Nucleus accumbens (tissue), 56 donors: ENCODE measurements at places on chromosomes 1 and 21.

DNA sequence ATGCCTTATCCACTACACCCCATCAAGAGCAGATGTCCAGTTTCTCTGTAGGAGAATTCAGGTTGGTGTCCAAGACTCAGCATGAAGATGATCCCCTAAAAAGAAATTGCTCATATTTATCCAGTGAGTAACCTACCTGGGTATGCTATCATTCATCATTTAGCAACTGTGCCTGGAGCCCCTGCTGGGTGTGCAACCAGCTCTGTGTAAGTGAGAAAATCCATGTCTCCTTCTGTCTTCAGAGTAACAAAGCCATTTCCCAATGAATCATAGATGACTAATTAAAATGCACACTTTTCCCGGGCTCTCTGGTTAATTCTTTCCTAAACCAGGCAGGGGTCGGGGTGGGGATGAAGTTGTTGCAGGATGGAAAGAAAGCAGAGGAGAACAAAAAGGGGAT lies 35.8 kb downstream of the OLFML3 start:
- no peak for DNase-seq

GRCh38 chr1:226674892-226675714 lies 64.0 kb downstream of the ITPKB start:
- DNase-seq, result no peak

DNA sequence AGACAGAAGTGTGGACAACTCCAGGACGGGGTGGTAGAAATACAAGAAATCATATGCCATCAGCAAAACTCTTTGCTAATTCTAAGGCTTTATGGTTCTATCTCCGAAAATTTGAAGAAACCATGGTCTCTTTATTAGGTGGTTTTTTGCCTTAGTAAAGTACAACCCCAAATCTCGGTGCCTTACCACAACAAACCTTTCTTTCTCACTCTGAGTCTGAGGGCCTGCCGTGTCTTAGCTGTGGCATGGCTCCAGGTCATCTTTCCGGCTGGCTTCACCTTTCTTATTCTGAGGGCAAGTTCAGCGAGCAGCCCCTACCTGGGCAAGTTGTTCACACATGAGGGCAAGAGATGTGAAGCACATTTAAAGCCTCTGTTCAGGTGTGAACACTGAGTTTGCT lies 280.6 kb downstream of the TTLL7 start:
- no peak for DNase-seq

DNA sequence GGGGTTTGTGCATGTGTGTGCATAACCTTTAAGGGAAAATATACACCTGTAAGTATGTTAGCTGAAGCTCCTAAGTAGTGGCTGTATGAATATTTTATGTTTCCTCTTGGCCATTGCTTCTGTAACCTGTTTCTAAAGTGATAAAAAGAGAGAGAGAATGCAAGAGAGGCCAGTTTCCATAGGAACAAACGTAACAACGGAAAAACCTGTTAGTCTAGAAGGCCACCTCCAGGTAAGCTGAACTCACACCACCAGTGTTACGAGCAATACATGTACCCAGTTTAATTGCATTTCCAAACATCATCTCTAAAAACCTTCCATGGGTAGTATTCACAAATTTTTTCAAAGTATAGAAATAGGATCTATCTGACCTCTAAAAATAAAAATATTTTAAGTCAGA lies 63.1 kb downstream of the PLPPR4 start:
- no peak for DNase-seq

DNA sequence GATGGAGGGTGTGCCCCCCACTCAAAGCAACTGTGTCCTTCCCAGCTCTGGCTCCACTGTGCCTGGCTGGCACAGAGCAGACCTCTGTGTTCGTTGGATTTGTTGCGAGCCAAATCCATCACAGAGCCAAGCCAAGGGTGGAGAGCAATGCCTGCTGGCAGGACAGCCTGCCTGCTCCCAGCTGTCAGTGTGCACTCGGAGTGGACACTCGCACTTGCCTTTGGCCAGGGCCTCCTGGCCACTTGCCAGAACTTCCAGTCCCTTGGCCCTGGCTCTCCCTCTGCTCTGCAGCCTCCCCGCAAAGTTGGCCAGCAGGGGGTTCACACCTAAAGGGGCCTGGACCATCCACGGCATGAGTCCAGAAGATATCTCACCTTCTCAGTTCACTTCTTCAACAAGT lies 16.4 kb downstream of the HEYL start:
- DNase-seq, result peak; percentile 29

DNA sequence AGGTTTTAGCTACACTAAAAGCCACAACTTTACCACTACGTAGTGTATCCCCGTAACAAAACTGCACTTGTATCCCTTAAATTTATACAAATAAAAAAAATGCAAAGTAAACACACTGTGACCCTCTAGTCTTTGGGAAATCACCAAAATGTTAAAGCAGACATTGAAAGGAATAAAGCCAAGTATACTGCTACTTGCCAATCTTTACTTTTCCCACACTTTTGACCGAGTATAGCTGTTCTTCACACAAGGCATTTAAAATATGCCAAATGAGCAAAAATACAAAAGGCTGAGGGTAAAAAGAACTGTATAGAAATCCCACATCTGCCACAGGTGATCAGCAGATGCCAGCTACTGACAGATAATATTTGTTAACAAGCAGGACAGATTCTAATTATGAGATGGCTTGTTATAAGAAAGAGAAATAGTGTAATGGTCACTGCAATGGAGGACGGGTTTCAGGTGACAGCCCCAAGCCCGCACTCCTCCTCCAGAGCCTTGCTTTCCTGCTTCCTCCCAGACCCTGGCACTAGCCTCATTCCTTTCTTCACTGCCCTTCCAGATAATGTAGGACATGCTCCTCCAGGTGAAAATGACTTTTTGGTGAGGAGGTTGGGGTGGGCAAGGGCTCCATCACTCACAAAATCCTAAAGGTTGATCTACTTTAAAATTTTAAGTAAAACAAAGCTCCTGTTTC lies 18.1 kb downstream of the KCNT2 start:
- DNase-seq, result no peak

GRCh38 chr1:154418062-154418921 lies 13.1 kb downstream of the IL6R start:
- no peak for DNase-seq

DNA sequence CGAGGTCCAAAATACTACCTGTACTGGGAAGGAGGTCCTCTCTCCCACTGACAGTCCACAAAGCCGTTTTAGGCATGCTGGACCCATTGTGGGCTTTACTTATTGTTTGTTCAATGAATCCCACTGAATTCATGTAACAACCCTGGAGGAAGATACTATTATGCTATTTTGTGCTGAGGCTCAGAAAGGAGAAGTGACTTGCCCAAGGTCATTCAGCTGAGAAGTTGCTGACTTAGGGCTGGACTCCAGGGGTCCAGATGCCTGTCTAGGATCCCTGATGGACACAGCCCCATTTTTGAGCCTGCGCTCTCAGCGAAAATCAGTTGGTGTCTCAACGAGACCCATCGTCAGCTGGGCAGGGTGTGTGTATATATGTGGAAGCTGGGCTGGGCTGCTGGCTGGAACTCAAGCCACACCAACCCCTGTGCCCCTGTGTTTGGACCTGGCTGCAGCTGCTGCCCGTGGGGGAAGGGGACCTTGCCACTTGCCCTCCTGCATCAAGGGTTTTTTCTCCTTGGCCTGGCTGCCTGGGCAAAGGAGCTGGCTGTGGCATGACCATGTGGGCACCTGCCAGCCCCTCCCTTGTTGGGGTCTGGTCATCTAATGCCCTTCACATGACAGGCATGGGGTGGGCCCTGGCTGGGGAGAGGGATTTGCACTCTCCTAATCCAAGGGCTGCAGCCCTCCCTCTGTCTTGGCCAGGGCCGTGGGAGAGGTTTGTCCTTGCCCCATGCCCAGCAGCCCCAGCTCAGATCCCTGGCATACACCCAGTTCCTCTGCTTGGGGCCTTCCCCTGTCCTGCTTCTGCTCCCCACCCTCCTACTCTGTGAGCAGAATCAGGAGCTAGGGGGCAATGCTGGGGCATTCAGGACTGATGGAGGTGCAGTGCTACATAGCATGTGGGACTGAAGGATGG lies 15.0 kb downstream of the KCNQ4 start:
- DNase-seq, result no peak

DNA sequence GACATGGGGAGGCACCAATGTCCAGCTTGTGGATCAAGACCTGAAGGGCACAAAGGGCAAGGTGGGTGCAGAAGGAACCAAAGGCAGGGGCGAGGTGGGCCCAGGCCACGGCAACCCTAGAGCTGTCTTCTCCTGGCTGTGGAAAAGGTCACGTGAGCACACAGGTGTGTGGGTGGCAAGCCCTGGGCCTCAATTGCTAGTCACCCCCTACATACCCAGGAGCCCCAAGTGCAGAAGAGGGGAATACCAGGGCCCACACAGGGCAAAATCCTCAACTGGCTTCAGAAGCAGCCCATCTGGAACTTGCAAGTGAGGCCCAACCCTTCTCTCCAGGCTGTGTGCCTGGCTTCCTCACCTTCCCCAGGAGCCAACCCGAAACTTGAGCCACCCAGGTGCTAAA lies 25.6 kb downstream of the ZBTB17 start:
- DNase-seq, result no peak

DNA sequence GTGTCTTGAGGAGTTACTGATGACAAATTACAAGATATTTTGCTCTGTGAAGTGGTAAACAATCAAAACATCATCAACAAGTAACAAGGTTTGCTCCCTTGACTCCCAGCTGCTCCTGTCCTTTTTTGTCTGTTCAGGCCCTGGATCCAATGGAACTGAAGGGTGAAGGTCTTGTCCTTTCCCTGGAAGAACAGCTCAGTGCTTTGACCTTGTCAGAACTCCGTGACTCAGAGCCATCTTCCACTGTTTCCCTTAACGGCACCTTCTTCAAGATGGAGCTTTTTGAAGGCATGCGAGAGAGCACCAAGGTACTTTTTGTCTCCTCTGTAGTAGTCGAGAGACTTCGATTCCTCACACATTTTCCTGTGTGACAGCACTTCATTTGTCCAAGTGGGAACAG lies 29.0 kb downstream of the TRIM45 start:
- DNase-seq, result no peak

- DNase-seq, result no peak
Observed at GRCh38 chr1:25450891-25451290, 20.2 kb downstream of the MACO1 start.

- no peak for DNase-seq
Observed at GRCh38 chr1:151989211-151989862, 4.3 kb downstream of the S100A10 start.

GRCh38 chr21:29708401-29708800 lies 231.4 kb downstream of the GRIK1 start:
- no peak for DNase-seq

GRCh38 chr21:38291874-38292273 lies 35.1 kb downstream of the KCNJ15 start:
- no peak for DNase-seq

- no peak for DNase-seq
Observed at GRCh38 chr1:214404154-214404553, 123.2 kb downstream of the SMYD2 start.

DNA sequence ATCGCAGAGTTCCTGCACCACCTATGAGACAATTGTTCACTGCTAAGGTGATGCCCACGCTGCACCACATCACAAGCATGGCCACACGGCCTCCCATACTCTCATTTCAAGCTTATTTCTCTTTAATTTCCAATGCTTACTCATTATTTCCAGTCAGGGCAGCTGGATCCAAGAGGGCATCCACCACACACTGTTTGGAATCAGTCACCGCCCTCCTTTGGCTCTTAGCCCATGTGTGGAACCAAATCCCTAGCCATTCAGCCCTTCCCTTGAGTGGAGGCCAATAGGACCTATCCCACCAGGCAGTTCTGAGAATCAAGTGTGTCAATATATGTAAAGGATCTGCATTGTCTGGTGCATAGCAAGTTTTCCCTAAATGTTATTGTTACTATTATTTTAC lies 26.3 kb upstream of the PALMD start:
- no peak for DNase-seq

- DNase-seq, result no peak
Observed at GRCh38 chr1:75672528-75673393, 51.7 kb upstream of the ACADM start.

- DNase-seq, result no peak
Observed at GRCh38 chr1:230140221-230141020, 73.4 kb downstream of the GALNT2 start.

- DNase-seq, result no peak
Observed at GRCh38 chr1:17145648-17146047, 26.4 kb upstream of the PADI2 start.

DNA sequence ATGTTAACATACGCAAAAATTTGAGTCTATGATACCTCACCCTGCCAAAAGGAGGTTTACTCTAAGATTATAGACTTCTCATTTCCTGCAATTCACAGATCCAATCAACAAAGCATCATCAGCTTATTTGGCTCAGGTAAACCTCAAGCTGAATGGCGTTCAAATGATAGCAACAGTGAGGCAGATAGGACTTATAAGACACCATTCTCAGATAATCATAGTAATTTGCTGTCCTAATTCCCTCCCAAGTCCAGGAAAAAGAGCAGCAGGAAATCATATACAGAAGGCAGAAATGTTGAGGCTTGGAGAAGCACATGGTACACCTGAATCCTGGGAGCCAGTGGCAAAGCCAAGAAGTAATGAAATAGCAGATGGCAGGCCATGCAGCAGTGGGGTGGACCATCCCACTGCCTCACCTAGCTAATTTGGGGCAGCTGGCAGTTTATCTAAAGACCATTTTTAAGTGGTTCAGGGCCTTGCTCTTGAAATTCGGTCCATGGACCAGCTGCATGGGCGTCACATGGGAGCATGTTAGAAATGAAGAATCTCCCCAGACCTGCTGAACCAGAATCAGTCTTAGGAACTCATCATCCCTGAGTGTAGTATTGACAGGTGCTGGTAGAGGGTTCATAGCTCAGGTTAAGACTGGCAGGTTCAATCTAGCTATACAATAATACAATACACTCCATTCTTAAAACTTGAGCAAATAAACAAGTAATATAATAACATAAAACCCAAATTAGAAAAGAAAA lies 57.7 kb downstream of the ASTN1 start:
- DNase-seq, result no peak

GRCh38 chr1:116889380-116889779 lies 20.3 kb upstream of the PTGFRN start:
- no peak for DNase-seq

- DNase-seq, result no peak
Observed at GRCh38 chr1:41485605-41486004, 1.1 kb upstream of the EDN2 start.

DNA sequence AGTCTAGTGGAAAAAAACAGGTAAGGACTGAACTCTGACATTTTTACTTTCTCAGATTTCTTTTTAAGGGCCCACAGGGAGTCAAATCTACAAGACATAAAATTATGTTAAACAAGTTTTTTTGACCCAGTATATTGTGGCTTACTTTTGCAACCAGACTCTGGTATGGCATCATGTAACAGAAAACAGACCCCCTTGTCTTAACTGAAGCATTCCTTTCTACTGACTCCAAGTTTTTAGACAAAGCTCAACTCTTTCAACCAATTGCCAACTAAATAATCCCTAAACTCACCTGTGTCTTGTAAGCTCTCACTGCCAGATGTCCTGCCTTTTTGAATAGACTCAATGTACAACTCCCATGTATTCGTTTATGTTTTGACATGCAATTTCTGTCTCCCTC lies 64.3 kb downstream of the FASLG start:
- no peak for DNase-seq

DNA sequence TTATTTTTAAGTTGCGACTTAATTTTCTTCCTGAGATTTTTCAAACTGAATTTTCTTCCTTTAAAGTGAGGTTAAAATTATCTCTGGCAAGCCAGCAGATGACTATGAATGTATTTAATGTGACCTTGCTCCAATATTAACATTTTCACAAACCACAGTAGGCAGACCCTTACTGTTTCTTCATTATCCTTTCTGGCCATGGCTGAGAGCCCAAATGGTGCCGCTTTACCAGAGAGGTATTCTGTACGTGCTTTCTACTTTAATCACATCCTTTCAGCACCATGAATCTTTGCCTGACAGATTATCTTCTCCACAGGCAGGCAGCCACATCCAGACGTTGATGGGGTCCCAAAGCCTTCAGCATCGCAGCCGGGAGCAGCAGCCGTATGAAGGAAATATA lies 129.6 kb downstream of the LRRC40 start:
- DNase-seq, result no peak
